ENCODE measurements at places on chromosomes 3 and 15.

- peak; percentile 25 for DNase-seq
These were observed 533.1 kb upstream of the NAALADL2 start for GRCh38 chr3:174325834-174326700.

- DNase-seq = no peak
These were observed 66.1 kb downstream of the GLB1 start for GRCh38 chr3:33030802-33031201.

DNA sequence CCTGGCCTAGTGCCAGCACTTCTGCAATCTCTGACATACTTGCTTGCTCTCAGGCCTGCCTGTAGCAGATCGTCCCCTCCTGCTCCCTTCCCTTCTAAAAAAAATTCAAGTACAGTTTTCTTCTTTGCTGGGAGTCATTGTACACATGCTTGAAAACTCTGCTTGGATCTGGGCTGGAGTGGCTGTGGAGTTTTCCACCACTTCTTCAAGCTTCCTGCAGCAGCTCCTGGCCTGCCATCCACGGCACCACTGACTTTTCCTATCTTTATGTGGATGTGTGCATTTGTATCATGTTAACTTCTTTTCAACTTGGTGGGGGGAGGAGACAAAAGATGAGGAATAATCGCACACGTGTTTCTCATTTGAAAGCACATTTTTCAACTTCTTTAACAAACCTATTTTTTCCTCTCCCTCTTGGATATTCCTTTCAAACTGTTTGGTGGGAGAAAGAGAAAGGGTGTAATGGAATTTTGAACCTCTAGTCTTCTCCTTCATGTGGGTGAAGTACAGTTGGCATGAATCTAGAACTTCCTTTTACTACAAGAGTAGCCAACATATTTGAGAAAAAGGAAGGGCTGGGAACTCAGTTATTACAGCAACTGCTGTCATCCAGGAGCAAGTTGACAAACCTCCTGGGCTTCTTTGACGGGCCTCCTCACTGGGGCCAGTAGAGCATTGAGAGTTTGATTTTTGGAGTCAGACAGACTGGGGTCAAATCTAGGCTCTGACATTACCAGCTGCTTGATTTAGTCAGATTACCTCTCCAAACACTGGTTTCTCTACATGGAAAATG, 61.2 kb upstream of the LRTM1 start:
- DNase-seq = peak; percentile 95

- DNase-seq = peak; percentile 32
These were observed 38.2 kb upstream of the FAM174B start for GRCh38 chr15:92693691-92694331.

GRCh38 chr3:125437631-125438435, 62.7 kb upstream of the ZNF148 start:
- peak; percentile 63 for DNase-seq

DNA sequence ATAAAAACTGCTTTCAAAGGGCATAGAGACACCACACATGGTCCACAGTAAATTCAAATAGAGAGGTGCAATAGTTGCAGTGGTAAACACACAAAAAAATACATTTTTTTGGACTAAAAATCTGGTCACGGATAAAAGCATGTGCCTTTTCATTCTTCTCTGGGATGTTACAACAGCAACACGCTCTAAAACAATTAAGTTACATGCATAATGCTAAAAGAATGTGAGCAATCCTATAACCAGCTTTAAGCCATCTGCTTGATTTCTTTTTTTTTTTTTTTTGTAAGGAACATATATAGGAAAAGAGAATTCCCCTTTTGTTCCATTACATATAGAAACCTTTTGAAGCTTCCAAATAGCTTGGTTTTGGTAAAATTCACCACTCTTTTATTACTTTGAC, 20.0 kb downstream of the WNT5A start:
- peak; percentile 78 for DNase-seq

GRCh38 chr15:68561171-68561900, 17.5 kb upstream of the CORO2B start:
- DNase-seq = no peak
